ENCODE measurements at places on chromosomes 7 and 10.

- DNase-seq = no peak
These were observed 21.3 kb downstream of the RUFY2 start for GRCh38 chr10:68385740-68386139.

- DNase-seq = no peak
These were observed 21.8 kb downstream of the SLIT1 start for GRCh38 chr10:97163781-97164501.

GRCh38 chr7:30863706-30864035 is 48.0 kb upstream of the AQP1 start:
- DNase-seq = no peak

DNA sequence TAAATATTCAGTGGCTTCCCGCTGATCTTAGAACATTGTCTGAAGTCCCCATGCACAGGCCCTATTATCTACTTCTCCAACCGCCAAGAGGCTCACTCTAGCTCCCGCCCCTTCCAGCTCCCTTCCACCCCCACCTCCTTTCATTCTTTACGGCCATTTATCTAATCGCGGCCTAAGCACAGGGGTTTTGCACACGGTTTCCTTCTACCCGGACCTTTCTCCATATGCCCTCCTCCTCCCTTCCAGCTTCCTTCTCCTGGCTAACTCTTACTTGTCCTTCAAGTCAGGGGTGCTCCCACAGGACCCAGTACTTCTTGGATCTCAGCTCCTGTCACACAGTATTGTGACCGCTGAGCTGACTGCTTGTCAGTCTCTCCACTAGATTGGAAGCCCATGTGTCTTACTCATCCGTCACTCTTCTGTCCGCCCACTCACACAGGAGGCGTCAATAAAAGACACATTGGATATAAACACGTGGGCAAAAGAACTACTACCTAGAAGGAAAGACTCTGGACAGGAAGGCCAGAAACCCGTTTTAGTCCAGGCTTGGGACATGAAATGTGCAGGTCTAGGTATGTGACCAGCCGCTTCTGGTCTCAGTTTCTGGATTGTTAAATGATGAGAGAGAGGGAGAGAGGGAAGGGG is 20.2 kb upstream of the HPS1 start:
- no peak for DNase-seq

DNA sequence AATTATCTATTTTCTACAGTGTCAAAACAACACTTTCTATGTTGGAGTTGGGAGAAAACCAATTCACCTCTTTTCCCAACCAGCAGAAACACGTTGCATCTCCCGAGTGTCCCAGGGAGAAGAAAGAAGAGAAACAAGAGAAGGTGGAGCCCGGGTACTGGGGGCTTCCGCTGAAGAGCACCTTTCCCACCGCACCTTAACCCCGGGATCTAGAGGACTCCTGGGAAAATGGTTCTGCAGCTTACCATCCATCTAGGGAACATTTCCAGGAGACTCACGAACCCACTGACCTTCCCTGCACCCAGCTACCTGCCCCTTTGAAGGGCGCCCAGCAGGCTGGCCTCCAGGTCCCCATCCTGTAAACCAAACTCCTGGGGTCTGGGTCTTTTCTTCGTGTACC is 346.8 kb downstream of the TCERG1L start:
- DNase-seq = no peak

DNA sequence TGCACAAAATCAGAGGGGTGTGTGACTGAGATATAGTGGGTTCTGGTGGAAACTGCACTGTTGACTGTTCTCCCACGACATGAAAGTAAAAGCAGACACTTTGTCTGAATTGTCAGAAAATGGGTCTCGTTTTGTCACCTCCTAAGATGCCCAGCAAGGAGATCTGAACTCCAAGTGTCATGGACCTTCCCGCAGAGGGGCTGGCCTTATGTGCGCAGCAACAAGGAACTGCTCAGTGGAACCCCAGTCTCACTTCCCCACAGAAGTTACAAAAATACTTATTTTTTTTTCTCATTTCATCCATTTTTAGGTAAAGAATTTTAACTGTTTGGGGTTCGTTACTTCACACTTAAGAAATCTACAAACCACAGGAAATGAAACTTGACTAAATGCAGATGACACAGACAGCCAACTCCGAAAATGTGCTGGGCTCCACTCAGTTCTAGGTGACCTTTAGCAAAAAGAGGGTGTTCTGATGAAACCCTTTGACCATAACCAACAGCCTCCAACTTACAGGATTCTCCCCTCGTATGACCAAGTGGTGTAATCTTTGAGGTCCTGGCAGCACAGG is 115.0 kb downstream of the FAM107B start:
- no peak for DNase-seq

GRCh38 chr10:92757711-92758104 is 68.0 kb downstream of the HHEX start:
- DNase-seq = no peak

DNA sequence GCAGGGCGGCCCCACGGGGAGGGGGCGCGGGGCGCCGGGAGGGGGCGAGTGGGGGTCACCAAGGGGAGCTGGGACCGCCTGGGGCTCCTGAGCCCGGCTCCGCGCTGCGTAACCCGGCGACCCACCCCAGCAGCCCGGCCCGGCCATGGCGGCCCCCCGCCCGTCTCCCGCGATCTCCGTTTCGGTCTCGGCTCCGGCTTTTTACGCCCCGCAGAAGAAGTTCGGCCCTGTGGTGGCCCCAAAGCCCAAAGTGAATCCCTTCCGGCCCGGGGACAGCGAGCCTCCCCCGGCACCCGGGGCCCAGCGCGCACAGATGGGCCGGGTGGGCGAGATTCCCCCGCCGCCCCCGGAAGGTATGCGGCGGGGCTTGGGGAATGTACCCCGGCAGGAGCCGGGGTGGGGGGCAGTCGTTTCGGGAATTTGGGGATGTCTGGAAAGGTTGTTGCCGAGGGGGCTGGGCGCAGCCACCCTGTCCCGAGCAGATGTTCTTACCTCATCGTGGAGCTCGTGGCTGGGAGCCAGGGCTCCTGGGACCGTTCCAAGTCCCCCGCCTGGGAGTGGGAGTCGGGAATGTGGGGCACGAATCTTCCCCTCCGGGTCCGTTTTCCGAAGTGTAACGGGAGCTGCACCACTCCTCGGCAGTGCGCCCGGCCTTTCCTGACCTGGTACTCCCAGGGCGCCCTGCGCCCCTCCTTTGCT is 431 bp downstream of the ZYX start:
- peak; percentile 91 for DNase-seq

DNA sequence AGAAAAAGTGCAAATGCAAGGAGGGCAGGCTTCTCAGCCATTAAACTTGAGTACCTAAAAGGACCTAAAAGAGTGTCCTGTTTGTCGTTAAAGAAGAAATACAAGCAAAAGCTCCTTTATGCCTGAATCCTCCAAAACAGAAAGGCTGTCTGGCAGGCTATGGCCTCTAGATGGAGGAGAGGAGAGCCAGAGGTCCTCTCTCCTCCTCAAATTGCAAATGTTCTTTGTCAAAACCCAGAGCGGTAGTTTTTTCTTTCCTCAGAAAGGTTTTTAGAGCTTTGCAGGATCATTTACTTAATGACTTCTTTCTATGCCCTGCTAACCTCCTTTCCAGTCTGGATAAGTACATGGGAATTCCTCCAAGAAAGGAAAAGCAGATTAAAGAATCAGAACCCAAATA is 1.9 kb upstream of the SORCS1 start:
- no peak for DNase-seq

DNA sequence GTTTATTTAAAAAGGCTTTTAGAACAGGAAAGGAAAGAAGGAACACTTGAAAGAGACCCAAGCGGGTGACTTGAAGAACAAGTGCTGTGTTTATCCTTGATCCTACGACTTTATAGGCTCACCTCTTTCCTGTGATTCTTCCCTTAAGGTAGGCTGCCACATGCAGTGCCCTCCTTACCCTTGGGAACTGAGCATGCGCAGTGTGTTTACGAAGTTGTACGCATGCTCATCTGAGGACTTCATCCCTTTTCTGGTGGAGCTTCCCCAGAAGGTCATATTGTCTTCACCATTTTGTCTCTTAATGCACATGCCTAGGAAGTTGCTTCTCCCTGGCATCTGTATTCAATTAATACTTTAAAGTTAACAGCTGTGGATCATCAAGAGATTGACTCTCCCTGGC is 49.9 kb upstream of the VOPP1 start:
- DNase-seq = no peak

GRCh38 chr10:115657161-115657860 is 564.1 kb downstream of the ATRNL1 start:
- peak; percentile 95 for DNase-seq

- no peak for DNase-seq
These were observed 1360.6 kb upstream of the LRRTM3 start for GRCh38 chr10:65565246-65565645.

DNA sequence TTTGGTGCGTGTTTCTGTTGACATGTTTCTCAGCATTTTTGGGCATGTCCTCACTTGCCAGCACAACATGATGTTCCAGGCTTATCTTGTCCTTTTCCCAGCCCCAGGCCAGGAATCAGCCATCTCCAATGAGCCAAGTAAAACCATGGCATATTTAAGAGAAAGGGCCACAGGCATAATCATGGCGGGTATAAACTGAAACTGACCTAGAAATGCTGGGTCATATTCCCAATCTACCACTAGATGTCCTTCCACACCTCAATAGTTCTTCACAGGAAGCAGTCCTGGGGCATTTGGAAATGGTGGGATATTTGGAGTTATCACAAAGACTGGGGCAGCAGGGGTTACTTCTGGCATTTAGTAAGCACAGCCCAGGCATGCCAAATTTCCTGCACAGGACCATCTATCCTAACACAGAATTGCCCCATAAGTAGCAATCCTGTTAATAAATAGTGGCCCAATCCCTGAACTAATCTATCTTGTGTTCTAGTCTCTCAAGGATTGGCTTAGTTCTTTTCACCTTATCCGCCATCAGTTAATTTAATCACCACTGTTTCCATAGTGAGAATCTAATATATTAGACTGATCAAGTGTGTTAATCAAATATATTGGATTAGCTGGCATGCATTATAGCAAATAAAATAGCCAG is 101.6 kb downstream of the NPSR1 start:
- peak; percentile 73 for DNase-seq

GRCh38 chr7:99562832-99563231 is 4.4 kb downstream of the ZNF655 start:
- DNase-seq = peak; percentile 96

DNA sequence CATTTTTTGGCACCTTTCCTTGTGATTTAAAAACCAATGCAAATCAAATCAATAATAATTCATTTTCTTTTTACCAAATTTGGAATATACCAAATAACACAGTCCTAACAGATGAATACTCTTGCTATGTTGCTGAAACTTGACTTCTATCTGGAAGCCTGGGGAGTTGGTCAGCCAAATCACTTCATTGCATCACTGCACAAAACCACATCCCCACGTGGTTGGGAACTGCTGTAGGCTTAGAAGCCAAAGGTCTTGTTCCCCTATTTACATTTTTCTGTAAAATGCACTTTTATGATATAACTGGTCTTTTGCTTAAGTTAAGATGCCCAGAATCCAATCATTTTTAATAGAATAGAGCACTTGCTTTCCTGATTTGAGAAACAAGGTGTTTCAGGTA is 15.2 kb downstream of the GPR85 start:
- DNase-seq = no peak

DNA sequence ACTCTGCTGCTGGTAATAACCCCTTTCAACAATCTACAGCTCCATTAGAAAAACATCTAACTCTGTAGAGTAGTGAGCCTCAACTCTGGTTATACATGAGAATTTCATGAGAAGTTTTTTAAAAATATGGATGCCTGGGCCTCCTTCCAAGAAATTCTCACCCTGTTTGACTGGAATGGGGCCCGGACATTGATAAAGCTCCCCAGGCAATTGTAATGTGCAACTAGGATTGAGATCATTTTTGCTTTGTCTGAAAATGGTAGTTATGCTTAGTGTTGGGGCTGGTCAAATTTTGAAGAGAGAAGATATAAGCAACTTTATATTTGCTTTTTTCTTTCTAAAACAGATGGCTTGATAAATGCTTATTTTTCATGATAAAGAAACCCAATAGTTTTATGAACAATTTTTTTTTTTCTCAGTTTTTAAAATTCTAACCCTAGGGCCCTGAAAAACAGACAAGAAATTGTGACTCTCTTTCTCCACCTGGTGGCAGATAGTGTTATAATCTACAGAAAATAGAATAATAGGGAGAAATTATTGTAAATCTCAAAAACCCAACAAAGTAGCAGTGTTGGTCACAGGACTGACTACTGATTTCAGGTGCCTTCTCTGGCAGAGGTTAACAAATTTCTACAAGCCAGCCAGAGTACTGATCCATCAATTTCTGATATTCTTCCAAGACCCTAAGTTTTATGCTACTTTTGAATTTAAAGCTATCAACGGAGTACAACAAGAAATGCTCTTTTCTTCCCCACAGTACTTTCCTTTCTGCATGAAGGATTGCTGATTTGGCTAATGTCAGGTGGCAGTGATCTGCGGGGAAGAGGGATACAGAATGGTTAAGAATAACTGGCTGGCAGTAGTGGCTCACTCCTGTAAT is 174.8 kb downstream of the DKK1 start:
- peak; percentile 76 for DNase-seq

DNA sequence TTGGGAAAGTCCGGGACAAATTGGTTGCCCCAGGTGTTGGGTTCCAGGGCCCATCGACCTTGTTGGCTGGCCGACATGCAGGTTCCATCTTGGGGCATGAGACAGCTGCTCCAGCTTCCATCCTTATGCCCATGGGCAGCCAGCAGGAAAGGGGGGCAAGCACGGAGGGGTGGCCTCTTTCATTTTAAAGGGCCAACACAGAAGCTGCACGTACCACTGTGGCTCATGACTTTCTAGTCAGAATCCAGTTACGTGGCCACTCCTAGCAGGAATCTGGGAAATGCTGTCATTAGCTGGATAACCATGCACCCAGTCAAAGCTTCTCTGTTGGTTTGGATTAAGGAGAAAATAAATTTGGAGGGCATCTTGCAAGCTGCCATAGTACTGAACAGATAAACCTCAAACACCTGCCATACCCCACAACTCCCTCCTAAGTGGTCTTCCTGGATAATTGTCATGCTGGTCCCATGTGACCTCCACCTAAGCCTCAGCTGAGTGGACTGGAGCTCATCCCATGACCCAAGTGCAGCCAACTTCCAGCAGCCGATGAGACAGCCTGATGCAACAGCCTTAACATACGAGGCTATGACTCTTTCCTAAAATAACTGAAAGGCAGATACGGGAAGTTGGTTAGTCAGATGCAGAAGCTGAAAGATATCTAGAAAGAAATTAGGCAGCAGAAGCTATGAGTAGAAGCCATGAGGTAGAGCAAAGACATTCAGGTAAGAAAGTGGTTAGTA is 21.4 kb upstream of the GSDME start:
- DNase-seq = peak; percentile 98

GRCh38 chr7:37341033-37341630 is 107.5 kb downstream of the ELMO1 start:
- DNase-seq = no peak

DNA sequence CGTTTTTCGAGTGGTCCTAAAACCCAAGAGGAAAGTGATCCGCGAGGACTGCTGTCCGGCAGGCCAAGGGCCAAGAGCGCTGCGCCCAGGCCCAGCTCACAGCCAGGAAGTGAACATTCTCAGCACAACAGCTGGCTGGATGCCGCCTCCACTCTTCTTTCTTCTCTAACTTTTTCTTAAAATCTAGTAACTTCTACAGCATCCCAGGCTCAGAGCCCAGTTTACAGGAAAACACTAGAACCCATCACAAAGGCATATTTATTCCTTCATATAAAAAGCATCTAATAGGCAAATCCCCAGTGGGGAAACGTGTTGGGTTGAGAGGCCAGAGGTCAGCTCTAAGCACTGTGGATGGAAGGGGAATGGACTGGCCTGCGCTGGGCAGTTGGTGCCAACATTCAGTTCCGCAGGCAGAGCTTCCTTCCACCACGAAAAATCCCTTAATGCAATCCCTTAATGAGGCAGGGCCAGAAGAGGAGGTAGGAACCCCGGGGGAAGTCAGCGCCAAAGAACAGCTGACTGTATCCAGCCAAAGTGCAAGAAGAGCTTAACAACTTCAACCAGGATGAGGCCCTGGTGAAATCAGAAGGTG is 74.8 kb downstream of the ZRANB1 start:
- no peak for DNase-seq
